ENCODE measurements at places on chromosomes 6 and 20. TPM values are rescaled to one million over a fixed set of nuclear protein-coding genes. Genes with fewer than 3 reads are reported as not detected.

- DNase-seq = no peak
Observed at GRCh38 chr6:104614394-104614793, 245.3 kb downstream of the HACE1 start.

GRCh38 chr6:41561931-41562911, 16.0 kb downstream of the FOXP4 start:
- DNase-seq = peak; percentile 39

EFCAB8 gene
- 0.83 TPM for total RNA-seq

GRCh38 chr6:155079985-155080452, 84.9 kb downstream of the TIAM2 start:
- peak; percentile 35 for DNase-seq

PAQR8 gene
- total RNA-seq = 2.7 TPM

- DNase-seq = no peak
Observed at GRCh38 chr20:25020901-25021301, 28.4 kb upstream of the APMAP start.

TMEM244 gene
- 0.83 TPM for total RNA-seq

DNA sequence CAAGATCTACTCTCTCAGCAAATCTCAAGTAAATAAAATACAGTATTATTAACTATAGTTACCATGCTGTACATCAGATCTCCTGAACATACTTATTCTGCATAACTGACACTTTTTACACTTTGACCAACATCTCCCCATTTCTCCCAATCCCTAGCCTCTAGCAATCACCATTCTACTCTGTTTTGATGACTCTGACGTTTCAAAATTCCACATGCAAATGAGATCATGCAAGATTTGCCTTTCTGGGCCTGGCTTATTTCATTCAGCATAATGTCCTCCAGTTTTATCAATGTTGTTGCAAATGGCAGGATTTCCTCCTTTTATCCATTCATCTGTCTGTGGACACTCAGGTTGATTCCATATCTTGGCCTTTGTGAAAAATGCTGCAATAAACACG, 266.3 kb downstream of the RFPL4B start:
- DNase-seq = no peak

DNA sequence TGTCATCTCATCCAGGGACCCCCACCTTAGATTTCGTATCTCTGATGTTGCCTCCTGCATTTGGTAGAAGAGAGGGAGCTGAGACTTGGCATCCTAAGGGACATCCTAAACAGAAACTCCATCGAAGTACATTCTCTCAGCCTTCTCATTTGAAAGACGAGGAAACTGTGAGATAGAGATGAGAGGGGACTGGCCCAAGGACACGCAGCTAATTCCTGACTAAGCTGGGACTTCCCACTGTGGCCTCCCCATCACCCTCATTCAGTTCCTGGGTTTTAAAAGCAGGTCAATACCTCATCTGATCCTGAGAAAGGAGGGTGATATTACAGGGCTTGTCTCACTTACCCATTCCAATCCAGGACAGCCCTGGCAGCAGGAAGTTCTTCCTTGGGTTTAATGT, 855 bp upstream of the WFDC5 start:
- DNase-seq = no peak

GRCh38 chr6:7086488-7086887, 21.3 kb upstream of the RREB1 start:
- no peak for DNase-seq

VAPB gene
- total RNA-seq = 17.8 TPM

MTHFD1L gene
- total RNA-seq = 54.1 TPM

- peak; percentile 34 for DNase-seq
Observed at GRCh38 chr6:21915707-21916260, 322.2 kb downstream of the SOX4 start.

PSMB1 gene
- total RNA-seq = 262 TPM

DNA sequence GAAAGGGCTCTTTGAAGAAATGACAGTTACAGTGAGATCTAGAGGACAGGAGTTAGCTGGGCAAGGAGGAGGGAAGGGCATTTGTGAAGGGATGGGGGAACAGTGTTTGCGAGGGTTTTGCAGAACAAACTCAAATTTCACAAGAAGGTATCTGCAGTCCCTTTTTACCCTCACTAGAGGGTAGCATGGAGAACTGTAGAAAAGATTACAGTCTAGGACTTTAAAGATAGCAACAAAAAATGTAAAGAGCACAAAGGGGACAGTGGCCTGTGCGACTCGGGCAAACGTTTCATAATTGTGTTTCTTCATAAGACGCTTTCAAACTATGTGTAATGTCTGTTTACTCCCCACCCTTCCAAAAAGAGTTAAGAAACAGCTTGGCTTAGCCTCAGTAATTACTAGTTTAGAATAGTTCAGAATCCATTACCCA, 21.2 kb upstream of the ASXL1 start:
- no peak for DNase-seq

RING1 gene
- 21.6 TPM for total RNA-seq

DNA sequence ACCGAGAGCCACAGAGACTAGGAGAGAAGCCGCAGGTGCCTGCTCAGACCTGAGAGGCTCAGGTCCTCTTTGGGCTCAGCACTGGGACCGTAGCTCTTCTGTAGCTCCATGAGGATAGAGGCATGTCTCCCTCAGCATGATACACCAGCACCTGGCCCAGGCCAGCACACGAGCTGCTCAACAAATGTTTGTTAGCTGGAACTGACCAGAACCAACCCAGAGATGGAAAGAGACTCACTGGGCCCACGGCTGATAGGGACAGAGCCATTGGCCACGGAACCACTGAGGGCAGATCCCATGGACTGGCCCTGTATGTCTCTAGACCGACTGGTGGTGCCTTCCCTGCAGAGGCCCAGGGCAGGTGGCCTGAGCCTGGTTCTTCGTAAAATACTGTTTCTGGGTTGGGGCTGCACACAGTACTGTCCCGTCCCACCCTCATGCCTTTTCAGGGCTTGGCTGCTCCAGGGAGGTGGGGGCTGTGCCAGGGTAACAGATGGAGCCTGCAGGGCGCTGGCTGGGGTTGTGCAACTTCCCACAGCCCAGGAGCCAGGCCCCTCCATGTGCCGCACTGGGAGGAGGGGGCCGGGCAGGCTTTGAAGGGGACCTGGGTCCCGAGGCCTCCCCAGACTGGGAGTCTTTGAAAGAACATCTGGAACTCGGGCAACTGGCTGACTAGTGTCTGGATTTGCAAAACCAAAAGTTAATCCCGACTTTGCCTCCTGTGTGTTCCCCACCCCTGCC, 5.2 kb downstream of the C20orf204 start:
- no peak for DNase-seq

RAB32 gene
- 43.3 TPM for total RNA-seq

DNA sequence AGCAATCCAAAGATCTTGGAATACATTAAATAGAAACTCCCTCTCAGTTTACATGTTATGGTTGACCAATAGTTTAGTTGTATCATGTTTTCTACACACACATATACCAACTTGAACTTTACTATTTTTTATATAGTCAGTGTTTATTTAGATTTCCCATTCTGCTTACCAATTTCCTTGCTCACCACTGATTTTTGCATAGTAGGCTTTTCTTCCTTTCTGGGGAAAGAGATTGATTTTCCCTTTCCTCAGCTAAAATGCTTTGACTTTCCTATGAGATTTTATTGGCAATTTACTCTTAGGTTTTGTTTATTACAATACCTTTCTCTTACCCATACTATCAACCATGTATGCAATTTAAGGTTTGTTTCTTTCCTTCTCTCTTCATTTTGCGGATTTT, 665.6 kb downstream of the PTPRT start:
- no peak for DNase-seq

- peak; percentile 24 for DNase-seq
Observed at GRCh38 chr20:21901470-21902275, 196.2 kb downstream of the PAX1 start.

- no peak for DNase-seq
Observed at GRCh38 chr20:18663932-18664331, 76.1 kb downstream of the DTD1 start.

DNA sequence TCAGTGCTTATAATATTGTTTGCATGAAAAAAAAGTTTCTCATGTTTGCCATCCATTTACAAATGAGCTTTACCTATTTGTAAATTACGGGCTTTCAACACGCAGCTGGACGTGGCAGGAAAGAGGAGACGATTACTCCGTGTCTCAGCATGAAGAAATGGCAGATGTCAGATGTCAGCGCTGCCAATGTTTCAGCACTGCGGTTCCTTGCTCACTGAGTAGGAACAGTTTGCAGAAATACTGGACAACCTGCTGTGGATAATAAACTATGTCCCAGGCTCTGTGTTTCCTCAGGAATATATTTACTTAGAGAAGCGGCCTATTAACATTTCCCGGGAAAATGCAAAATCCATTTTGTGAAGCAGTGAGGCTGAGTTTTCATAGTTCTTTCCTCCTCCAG, 22.7 kb downstream of the RAMACL start:
- DNase-seq = no peak

DNA sequence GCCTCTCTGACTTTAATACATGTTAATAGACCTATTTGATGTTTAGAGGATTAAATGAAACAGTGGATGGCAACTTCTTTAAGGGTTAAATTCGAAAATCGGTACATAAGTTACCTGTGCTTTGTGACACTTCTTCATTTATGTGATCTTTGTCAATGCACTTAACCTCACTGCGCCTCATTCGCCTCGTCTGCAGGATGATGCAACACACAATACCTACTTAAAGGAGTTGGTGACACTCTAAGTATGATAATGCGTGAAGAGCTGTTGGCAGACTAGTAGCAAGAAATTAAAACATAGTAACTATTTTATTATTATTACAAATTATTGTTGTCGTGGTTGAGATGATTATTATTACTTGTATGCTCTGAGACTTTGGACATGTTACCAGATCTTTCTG, 92.8 kb downstream of the TSHZ2 start:
- no peak for DNase-seq

PPIL6 gene
- 4.8 TPM for total RNA-seq

ZC2HC1B gene
- 0.36 TPM for total RNA-seq

SLC35B3 gene
- total RNA-seq = 12.0 TPM

- no peak for DNase-seq
Observed at GRCh38 chr6:105495515-105495914, 92.6 kb upstream of the PREP start.

DNA sequence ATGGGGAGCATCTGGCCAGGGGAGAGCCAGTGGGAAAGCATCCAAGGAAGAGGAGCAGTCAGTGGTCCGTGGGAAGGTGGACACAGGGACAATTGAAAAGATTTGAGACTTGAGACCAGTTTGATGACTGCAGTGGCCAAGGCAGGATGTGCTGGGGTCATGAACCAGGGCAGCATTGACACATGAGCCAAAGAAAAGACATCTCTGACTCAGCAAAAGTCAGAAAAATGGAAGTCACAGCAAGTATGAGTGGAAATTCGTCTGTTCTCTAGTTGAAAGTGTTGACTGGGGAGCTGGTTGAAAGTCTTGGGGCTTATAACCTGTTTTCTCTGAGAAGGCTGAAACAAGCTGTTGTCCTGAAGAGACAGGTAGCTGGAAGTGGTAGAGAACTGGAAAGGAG, 31.3 kb downstream of the RAB22A start:
- no peak for DNase-seq

GRCh38 chr6:106527979-106528378, 101.3 kb downstream of the RTN4IP1 start:
- DNase-seq = peak; percentile 45

- no peak for DNase-seq
Observed at GRCh38 chr6:17972074-17972952, 15.1 kb downstream of the KIF13A start.

GRCh38 chr20:16145919-16146318, 427.3 kb downstream of the KIF16B start:
- no peak for DNase-seq

GRCh38 chr6:31768363-31769257, 6.2 kb downstream of the SAPCD1 start:
- DNase-seq = no peak

RNF182 gene
- total RNA-seq = 8.1 TPM

- no peak for DNase-seq
Observed at GRCh38 chr6:108618623-108619152, 58.0 kb downstream of the FOXO3 start.

GRCh38 chr20:34311118-34312023, 8.2 kb upstream of the AHCY start:
- no peak for DNase-seq

COQ3 gene
- total RNA-seq = 5.7 TPM

- no peak for DNase-seq
Observed at GRCh38 chr6:131393433-131393832, 179.6 kb upstream of the ARG1 start.

DNA sequence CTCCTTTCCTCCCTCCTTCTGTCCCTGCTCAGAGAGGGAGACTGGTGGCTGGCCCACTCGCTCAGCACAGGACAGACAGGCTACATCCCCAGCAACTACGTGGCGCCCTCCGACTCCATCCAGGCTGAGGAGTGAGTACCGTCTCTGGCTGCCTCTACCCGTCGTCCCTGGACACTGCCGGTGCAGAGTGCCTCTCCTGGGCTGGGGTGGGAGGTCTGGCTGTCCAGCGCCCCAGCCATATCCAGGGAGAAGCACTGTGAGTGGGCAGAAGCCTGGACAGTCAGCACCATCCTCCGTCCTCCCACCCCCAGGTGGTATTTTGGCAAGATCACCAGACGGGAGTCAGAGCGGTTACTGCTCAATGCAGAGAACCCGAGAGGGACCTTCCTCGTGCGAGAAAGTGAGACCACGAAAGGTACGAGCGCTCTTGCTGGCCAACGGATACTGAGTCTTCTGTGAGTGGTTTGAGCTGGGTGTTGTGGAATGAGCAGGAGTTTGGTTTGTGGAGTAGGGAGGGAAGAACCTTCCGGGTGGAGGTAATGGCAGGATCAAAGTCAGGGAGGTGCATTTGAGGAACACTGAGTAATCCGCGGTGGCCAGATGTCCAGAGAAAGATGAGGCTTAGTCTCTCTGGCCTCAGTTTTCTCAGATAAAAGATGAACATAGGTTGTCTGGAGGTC, 48.1 kb downstream of the SRC start:
- no peak for DNase-seq

PROCR gene
- total RNA-seq = 3.5 TPM

GRCh38 chr6:77292564-77293546, 170.4 kb downstream of the HTR1B start:
- DNase-seq = peak; percentile 36

- DNase-seq = no peak
Observed at GRCh38 chr6:122930252-122931180, 65.5 kb upstream of the CLVS2 start.

DNA sequence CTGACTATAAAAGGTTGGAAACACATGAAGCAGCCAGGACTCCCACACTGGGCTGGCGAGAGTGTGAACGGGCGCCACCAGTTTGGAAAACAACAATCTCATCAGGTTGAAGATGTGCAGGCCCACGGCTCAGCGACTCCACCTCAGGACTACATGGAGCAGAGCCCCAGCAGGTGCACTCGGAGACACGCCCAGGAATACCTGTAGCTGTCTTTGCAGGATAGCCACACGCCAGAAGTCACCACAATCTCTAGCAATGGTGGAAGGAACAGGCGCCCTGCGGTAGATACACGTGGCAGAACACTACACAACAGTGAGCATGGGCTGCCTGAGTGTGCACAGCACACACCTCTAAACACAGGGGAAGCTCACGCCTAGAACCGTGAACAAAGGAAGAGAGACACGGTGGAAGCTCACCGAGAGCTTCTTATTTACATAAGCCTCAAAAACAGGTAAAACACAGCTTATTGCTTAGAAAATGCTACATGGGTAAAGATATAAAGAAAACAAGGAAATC, 28.7 kb upstream of the RPS6KA2 start:
- no peak for DNase-seq
